ENCODE measurements at places on chromosomes 7 and 10.

- no peak for DNase-seq
These were observed 16.6 kb upstream of the GTPBP4 start for GRCh38 chr10:971613-972012.

DNA sequence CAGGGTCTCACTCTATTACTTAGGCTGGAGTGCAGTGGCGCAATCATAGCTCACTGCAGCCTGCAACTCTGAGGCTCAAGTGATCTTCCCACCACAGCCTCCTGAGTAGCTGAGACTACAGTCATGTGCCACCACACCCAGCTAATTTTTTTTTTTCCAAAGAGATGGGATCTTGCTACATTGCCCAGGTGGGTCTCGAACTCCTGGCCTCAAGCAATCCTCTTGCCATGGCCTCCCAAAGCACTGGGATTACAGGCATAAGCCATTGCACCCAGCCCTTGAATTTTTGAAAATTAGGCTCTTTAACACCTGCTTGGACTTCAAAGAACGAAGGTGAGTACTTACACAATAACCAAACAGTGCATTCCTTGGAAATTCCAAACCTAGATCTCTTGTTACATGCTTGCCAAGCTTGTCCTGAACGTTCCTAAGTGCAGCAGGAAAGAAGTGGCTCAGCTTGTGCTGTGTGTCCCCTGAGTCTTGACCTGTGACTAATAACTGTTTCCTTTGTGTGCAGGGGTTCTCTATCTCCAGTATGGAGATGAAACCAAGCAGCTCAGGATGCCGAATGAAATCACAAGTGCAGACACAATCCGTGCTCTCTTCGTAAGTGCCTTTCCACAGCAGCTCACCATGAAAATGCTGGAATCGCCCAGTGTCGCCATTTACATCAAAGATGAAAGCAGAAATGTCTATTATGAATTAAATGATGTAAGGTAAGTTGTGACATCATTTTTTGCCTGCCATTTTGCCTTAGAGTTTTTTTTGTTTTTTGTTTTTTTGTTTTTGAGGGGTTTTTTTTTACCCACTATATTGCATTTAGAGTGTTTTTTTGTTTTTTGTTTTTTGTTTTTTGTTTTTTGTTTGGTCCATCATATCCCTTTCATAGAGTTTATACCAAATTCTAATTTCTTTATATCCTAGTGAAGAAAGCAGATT is 223.8 kb downstream of the KIAA1217 start:
- no peak for DNase-seq

DNA sequence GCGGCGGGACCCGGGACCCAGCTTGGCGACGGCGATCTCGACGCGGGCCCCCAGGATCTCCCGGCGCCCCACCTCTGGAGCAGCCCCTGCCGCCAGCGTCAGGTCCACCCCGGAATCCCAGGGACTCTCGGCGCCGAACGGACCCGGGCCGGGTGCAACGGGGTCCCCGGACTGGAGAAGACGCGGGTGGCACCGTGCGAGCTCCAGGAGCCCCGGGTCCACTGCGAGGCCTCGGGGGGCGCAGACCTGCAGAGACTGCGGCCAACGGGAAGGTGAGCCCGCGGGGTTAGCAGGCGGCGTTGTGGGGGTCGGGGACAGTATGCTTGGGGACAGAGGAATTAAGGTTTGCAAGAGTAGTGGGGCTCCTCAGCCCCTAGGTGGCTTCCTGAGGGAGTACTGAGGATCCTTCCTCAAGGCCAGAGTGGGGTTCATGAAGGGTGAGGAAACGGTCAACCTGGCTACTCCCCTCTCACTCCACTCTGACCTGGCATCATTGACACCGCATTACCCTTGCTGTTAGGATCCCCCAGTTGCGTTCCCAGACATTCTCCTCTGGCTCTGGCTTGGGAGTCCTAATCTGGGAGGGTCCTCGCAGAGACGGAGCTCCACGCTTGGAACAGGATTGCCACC is 353 bp downstream of the EPHB6 start:
- DNase-seq: no peak

GRCh38 chr10:113978802-113979201 is 64.9 kb upstream of the ADRB1 start:
- DNase-seq: no peak

DNA sequence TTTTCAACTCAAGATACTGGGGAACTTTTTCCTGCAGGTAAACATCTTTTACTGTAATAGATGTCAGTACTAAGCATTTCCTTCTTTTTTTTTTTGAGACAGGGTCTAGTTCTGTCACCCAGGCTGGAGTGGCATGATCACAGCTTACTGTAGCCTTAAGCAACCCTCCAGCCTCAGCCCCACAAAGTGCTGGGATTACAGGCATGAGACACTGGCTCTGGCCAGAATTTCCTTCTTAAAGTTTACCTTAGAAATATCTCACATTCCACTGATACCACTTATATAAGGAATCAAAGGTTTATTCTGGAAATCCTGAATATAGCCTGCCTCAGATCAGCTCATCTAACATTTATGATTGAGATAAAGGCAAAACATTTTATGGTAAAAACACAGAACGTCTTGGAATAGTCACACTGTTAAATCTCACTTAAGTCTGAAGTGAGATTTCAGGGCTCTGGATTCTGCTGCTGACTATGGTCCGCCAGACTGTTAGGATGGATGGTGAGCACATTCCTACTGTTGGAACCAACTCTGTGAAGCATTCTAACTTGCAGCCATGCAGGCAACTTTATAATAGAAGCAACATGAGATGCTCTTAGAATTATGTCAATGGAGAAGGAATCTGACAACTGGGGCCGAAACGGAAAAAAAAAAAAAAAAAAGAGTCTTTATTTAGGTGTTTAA is 151.9 kb downstream of the ZMYND11 start:
- no peak for DNase-seq

- no peak for DNase-seq
These were observed 116.8 kb downstream of the ZFAND4 start for GRCh38 chr10:45555795-45556194.

DNA sequence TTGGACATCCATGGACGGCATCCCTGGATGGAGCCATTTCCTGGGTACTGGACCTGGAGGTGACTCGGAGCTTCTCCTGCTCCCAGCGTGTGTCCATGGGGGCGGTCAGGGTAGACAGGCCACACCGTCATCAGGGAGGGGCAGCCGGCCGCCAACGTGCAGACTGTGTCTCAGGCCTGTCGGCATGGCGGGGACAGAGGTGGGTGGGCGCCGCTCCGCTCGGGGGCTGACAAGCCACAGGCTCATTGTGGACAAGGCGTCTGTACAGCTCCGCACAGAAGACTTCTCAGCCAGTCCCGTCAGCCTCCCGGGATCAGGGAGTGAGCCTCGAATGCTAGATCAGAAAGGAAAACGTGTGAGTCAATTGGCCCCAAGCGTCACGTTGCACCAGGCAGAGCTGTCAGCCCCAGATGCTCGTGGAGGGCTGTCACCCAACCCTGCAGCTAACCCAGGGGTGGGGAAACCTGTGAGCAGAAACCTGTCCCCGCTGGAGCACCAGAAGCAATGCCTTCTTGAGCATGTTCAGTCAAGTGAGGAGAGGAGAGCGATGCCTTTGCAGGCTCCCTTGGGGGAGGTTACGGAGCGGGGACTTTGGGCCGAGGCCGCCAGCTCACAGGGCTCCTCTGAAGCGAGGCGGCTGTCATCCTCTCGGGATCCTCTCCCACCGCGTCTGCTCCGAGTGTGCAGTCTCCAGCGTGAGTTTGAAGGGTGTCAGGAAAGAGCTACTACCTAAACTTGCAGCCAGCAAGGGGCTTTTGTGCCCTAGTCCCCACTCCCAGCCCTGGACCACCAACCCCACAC is 16.0 kb upstream of the DPYSL4 start:
- no peak for DNase-seq

All from activated CD8-positive, alpha-beta memory T cell treated with anti-CD3 and anti-CD28 coated beads for 1 hour (primary cell).